Activated CD4-positive, alpha-beta T cell treated with anti-CD3 and anti-CD28 coated beads, Interleukin-2, amount 10 ng/mL, durations not matched to agents 7 days and 5 days (primary cell): ENCODE measurements at places on chromosomes 13 and 19. TPM values are rescaled to one million over a fixed set of nuclear protein-coding genes. Genes with fewer than 3 reads are reported as not detected.

Gene PSG7
- total RNA-seq = not detected

Gene ZFP82
- total RNA-seq = 6.0 TPM

Gene HIPK4
- total RNA-seq = not detected

Gene NRTN
- 0.37 TPM for total RNA-seq

Gene TEX26
- total RNA-seq = not detected

Gene RTBDN
- total RNA-seq = not detected

Gene SPRY2
- total RNA-seq = not detected

Gene CEACAM20
- not detected for total RNA-seq

Gene SLITRK6
- total RNA-seq = not detected

Gene PRSS57
- total RNA-seq = not detected

Gene KLK6
- not detected for total RNA-seq

Gene CERS1
- not detected for total RNA-seq

Gene ZNF229
- 0.60 TPM for total RNA-seq

Gene IQCN
- total RNA-seq = 7.2 TPM

Gene IRF2BP1
- total RNA-seq = 17.5 TPM

Gene COX6B2
- total RNA-seq = not detected

Gene TNFSF13B
- total RNA-seq = 12.7 TPM

Gene ICAM5
- total RNA-seq = 0.17 TPM

Gene GPR4
- not detected for total RNA-seq

Gene FAM83E
- 2.5 TPM for total RNA-seq

Gene NANOS3
- 0.48 TPM for total RNA-seq

Gene THSD8
- 27.0 TPM for total RNA-seq

Gene DCT
- total RNA-seq = 0.15 TPM

Gene SIGLEC5
- total RNA-seq = not detected

Gene TEKTIP1
- total RNA-seq = 6.5 TPM
